ENCODE measurements at places on chromosomes 12 and 14.
A peak's percentile ranks its signal among the peaks of the same experiment; 100 is the strongest.

- no peak for DNase-seq
These were observed 57.5 kb downstream of the ARHGAP5 start for GRCh38 chr14:32134448-32135097.

GRCh38 chr12:44582521-44582920 lies 293.6 kb downstream of the NELL2 start:
- no peak for DNase-seq

DNA sequence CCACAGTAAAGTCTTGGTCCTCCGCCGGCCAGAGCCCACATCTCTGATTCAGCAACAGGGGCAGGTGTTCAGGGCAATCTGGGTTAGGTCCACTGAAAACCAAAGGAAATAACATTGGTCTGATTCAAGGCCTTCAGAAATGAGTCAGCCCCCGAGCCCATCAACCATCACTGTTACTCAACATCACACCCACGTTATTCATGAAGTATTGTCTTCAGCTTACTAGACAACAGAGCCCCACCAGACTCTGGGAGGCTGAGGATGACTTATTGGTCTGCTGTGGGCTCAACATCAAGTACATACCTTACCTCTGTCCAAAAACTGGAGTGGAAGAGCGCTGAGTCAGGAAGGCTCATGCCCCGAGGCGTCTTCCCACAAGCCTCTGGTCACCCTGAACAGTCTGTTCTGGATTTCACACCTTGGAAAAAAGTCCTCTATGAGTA lies 97.5 kb downstream of the ZFP36L1 start:
- DNase-seq, result no peak

DNA sequence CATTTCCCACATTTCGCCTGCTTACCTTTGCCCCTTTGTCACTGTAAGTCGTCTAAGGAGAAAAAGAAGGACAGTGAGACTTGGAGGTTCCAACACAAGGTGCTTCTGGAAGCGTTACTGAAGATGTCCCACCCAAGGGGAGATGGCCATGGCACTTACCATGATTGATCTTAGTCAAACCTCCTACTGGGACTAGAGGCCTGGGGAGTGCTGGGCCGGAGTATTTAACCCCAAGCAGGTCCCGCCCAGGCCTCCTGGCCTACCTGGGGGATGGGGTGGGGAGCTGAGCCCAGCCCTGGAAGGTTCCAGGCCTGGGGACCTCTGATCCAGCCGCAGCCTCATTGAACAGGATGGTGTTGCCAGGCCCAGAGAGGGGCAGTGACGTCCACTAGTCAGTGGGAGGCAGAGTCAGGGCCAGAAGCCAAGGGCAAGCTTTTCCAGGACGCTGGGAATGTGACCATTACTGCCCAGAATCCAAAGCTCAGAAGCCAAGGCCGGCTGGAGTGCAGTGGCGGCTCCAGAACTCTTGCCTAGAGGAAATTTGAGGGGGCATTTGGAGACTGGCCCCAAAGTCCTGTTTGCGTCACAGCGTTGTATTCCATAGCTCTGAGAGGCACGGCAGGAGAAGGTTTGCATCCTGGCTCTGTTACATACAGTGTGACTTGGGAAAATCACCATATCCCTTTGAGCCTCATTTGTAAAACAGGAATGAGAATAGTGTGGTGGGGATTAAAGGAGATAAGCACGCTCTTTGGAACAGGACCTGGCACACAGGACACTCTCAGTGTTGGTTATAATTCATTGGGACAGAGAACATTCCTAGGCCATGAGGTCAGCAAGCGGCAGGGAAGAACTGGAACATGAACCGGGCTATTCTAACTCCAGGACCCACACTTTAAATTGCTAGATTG lies at the start of gene HPD:
TSS of gene HPD (minus strand) at position 198 of the 911 bp plus-strand sequence. CDS start at position 162, 36 bp downstream.
- DNase-seq, result no peak

DNA sequence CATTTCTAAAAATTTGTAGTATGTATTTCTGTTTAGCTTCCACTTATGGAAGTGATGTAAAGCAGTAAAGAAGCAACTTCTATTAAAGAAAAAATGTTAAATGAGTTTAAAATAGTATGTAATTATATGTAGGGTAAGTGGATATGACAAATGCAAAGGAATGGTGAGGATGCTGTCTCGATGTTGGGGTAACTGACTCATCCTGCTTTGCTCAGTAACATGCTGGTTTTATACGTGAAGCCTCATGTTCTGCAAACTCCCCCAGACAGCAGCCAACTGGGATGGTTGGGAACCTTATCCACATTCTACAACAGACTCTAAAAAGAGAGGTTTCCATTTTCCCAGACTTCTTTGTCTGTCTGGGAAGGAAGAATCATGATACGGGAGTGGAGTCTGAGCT lies 1006.4 kb upstream of the TMEM132C start:
- DNase-seq, result no peak

- no peak for DNase-seq
These were observed 25.7 kb downstream of the TSPAN9 start for GRCh38 chr12:3102771-3103410.

GRCh38 chr12:52050758-52051541 lies at the start of gene NR4A1:
Gene NR4A1, plus strand, starts transcription at chr12:52051442. Its CDS starts 2,887 bp downstream, at chr12:52054329.
- peak; percentile 82 for DNase-seq
